HL-60 (cell line): ENCODE measurements at places on chromosomes 7 and 10.

- no peak for DNase-seq
These were observed 105.2 kb downstream of the MACC1 start for GRCh38 chr7:20111821-20112542.

DNA sequence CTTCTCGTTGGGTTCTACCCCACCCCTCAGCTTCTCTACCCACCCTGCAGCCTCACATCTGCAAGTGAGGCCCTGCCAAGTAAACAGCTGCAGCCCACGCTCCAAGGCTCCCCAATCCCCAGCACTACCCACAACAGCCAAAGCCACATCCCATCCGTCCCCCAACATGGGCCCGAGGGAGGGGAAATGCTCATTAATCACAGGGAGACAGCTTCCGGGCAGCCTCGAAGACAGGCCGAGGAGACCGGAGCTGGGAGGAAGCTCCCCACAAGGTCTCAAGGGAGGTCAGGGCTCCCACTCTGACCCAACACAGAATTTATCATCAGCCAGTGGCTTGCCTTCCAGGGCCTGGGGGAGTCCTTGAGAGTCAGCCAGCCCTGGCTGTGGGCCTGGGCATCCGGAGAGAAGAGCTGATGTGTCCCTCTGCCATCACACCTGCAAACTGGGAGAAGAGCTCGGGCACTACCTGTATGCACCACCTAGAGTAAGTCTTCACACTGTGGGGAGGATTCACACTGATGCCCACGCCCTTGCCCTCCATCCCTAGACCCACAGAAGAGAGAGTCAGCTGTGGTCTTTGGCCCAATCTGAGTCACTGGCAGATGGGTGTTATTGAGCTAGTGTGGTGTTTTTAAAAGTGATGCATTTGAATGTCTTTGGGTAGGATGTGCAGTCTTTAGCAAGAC, 115.5 kb upstream of the ZMIZ1 start:
- DNase-seq: no peak

DNA sequence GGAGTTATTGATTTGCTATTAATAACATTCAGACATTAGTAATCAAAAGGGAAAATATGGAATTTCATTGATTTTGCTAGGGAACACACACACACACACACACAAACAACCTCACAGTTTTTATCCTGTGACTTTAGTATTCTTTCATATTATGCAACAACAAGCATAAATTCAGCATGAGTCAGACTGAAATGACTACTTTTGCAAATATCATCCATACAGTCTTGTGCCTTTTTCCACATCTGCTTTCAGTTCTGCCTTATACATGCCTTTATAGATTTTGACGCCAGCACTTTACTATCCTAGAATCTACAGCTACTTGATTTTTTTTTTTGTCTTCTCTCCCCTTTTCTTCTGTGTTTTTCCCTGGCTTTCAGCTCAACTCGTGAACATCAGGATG, 975.8 kb upstream of the LRRTM3 start:
- no peak for DNase-seq

GRCh38 chr7:47873762-47874161, 74.5 kb downstream of the PKD1L1 start:
- DNase-seq: no peak

- DNase-seq: no peak
These were observed 172.3 kb downstream of the RAPGEF5 start for GRCh38 chr7:22184549-22185199.

DNA sequence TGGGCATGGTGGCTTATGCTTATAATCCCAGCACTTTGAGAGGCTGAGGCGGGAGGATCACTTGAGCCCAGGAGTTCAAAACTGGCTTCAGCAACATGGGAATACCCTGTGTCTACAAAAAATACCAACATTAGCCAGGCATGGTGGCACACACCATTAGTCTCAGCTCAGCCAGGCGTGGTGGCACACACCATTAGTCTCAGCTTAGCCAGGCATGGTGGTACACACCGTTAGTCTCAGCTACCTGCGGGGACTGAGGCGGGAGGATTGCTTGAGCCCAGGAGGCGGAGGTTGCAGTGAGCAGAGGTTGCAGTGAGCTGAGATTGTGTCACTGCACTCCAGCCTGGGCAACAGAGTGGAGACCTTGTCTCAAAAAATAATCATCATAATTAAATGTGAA, 9.0 kb downstream of the LRRC27 start:
- DNase-seq: no peak

DNA sequence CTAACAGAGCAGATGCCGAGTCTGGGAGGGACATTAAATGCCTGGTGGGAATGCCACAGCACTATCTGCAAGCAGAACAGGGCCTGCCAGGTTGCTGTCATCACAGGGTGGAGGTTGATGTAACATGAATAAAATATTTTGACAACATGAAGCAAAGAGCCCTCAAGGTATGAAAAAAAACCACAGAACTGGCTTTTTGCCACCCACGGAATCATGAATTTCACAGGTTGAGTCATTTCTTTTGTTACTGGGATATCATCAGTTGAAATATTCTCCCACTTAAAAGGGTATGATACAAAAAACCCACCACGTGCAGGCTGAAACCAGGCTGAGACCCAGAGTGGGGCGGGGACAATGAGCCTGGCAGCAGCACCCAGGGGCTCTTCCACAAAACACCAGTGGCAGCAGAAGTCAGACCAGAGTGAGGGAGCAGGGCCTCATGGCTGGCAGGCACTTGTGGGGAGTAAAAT, 220.1 kb downstream of the TNS3 start:
- no peak for DNase-seq

GRCh38 chr7:51007551-51008505, 225.1 kb upstream of the GRB10 start:
- no peak for DNase-seq

DNA sequence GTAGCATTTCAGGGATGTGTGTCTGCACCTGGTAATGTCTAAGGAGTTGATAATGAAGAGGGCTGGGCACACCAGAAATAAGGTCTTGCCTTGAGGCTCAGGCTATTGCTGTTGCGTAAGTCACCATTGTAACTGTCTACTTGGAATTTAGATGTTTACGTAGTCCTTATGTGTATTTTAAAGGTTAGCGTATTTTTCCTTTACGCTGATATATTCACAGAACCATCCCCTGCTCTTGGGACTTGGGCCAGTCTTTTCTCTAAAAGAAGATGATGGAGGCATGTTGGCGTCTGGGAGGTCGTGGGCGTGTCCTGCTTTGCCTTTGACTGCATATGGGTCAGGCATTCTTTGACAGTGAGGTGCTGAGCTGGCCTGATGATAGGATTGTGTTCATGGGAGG, 14.7 kb downstream of the WDR37 start:
- DNase-seq: no peak
